Stimulated activated CD4-positive, alpha-beta T cell treated with anti-CD3 and anti-CD28 coated beads, Interleukin-15, amount 100 ng/mL, for 1 hour (primary cell): ENCODE measurements at places on chromosomes 1 and 21.

- no peak for DNase-seq
These were observed 20.5 kb downstream of the FUBP1 start for GRCh38 chr1:77958391-77958790.

GRCh38 chr1:41241749-41242341 lies at the start of gene SCMH1:
Gene SCMH1 (minus strand): TSS chr1:41242306. CDS start chr1:41186133, 56,173 bp downstream.
- peak; percentile 13 for DNase-seq

GRCh38 chr1:228454238-228454637 lies 32.9 kb upstream of the RNF187 start:
- DNase-seq = no peak

- DNase-seq = no peak
These were observed 22.8 kb downstream of the DHX9 start for GRCh38 chr1:182861994-182862393.

DNA sequence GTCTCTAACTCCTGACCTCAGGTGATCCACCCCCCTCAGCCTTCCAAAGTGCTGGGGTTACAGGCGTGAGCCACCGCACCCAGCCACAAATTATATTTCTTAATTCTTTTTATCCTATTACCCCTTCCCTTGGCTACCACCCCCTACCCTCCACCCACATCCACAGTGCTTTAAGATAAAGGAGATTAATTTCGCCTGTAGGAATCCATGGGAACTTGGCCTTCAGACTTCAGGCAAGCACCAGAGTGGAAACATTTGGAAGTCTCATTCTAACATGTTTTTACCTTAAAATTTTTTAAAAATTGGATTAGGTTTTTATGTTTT lies 10.4 kb downstream of the CNST start:
- no peak for DNase-seq

DNA sequence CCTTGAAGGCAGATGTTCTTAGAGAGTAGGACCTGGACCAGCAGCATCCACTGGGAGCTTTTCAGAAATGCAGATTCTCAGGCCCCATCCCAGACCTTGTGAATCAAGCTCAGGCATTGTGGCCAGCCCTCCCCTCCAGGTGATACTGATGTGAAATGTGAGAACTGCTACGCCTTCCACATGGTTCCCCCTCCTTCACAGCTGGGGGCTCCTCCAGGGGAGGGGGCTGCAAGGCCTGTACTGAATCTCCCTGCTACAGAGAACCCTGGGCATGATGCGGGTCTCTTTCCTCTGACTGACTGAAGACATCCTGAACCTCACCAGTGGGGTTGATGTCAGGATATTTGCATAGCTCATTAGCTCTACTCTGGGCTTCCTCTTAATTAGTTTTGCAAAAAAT lies 141.8 kb upstream of the CSF3R start:
- DNase-seq = no peak

- no peak for DNase-seq
These were observed 49.9 kb downstream of the LHX9 start for GRCh38 chr1:197967066-197967465.

DNA sequence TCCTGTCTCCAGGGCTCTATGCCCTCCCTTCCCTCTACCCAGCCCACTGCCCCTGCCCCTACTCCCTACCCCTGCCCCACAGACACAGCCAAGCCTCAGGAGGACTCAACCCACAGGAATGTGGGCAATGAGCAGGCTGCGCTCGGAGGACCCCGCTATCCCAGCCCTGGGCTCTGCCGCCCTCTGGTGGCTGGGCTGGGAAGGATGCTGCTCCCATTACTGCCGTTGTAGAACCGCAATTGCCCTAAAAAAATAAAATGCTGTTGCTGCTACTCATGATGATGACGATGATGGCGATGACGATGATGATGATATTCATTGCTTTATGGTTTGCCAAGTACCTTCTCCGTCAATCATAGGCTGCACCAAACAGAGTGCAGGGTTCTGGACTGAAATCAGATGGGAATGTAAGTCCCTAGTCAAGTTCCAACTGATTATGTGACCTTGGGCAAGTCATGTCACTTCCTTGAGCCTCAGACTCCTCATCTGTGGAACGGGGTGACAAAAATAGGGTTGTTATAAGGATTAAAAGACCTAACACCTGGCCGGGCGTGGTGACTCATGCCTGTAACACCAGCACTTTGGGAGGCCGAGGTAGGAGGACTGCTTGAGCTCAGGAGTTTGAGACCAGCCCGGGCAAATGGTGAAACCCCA lies 24.6 kb downstream of the ARHGEF19 start:
- peak; percentile 75 for DNase-seq

DNA sequence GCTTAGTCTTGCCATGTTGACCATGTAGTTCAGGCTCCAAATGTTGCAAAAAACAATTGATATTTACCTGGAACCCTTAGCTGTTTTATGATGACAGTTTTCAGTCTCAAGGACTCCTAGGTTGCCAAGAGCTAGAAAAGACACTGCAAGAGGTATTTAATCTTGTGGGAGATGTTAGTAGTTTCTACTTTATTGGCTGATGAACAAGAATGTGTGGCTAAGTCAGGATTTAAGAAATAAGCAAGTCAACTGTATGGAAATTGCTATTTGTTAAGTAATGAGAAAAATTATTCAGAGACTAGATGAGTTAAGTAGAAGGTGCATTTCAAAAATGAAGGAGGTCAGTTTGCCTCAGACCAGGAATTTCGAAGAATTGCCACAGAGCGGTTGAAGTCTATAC lies 639.7 kb upstream of the USP24 start:
- DNase-seq = no peak

DNA sequence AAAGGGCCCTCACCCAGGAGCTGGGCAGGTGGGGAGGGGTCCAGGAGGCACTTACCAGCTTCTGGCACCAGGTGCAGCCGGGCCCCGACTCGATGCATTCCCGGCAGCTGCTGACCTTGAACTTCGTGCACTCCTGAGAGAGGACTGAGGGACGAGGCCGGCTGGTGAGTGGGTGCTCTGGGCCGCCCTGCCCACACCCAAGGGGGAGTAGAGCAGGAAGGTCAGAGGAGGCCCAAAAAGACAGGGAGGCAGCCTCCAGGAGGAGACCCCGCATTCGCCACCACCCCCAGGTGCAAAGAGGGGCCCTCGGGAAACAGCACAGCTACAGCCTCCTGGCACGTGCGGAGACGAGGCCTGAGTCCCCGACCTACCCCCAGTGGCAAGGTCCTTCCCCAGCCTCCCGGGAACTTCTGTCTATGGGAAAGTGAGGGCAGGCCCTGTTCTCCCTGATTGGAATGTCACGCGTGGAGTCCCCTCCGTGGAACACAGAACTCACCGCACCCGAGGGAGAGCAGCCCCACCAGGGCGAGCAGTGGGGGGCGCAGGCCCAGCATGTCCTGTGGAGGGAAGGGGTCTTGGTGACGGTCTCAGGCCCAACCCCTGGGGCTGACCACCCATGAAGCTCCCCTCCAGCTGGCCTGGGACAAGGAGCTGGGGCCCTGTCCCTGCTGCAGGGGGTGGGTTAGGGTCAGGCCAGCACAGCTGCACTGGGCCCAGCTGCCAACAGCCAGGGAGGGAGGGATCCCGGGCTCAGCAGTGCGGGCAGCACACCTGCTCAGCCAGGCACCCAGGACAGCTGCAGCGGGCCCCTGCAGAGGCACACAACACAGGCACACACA lies 10.3 kb downstream of the ITGB2 start:
- no peak for DNase-seq

DNA sequence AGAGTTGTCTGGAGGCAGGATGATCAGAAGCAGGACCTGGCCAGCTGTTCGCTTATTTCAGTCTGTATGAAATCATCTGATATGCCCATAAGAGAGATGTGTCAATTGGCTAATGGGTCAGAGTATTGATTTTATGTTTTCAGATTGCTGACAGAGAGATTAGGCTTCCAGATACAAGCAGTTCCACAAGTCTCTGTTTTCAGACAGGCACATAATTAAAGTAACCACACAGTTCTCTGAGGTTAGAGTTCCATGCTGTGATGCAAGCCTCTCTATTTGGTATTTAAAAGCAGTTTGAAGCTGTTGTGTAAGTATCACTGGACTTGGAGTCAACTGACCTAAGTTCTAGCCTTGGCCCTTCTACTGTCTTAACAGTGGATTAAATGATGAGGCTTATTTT lies 50.1 kb downstream of the ATF6 start:
- DNase-seq = no peak

DNA sequence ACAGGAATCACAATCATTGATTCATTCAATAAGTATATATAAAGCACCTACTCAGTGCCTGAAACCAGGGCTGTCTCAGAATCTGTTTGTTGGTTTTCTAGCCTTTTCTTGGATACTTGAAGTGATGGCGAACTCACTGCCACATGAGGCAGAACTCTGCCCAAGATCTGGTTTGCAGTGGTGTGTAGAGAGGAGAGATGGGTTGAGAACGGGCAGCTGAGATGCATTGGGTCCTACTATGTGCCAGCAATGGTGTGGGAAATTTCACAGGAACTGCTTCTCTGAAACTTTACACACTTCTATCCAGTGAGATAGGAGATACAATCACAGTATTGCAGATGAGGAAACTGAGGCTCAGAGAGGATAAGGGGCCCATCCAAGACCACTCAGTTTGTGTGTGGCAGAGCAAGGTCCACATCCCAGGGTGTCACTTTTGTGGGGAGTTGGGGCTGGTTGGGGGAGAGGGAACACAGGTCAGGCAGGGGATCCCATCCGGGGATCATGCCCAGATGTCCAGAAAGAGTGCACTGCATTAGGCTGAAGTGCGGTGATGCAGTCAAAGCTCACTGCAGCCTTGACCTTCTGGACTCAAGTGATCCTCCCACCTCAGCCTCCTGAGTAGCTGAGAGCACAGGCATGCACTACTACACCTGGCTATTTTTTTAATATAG lies 83.7 kb upstream of the IFFO2 start:
- DNase-seq = no peak

- no peak for DNase-seq
These were observed 85.0 kb downstream of the PRDM2 start for GRCh38 chr1:13784971-13785370.

GRCh38 chr1:177165069-177165439 lies 542 bp upstream of the ASTN1 start:
- no peak for DNase-seq

GRCh38 chr1:247656221-247656875 lies 23.2 kb downstream of the OR13G1 start:
- DNase-seq = no peak

- no peak for DNase-seq
These were observed 45.5 kb downstream of the TNFSF4 start for GRCh38 chr1:173161510-173162221.

- DNase-seq = no peak
These were observed 197.4 kb downstream of the FGGY start for GRCh38 chr1:59494145-59494833.

- no peak for DNase-seq
These were observed 28.8 kb downstream of the TFF3 start for GRCh38 chr21:42286416-42286815.
